H1 (cell line): ENCODE measurements at places on chromosomes 6 and 20. TPM values are rescaled to one million over a fixed set of nuclear protein-coding genes. Genes with fewer than 3 reads are reported as not detected.

The PROCR gene
- polyA plus RNA-seq: 42.9 and 54.4 TPM in 2 replicates

The HLA-DMA gene
- 18.0 and 23.1 TPM in 2 replicates for polyA plus RNA-seq

The SLX4IP gene
- polyA plus RNA-seq: 1.7 and 2.4 TPM in 2 replicates

The TRDN gene
- 1.2 and 1.6 TPM in 2 replicates for polyA plus RNA-seq

The CDK5RAP1 gene
- 37.8 and 42.4 TPM in 2 replicates for polyA plus RNA-seq

The NTSR1 gene
- polyA plus RNA-seq: 0.53 and 0.97 TPM in 2 replicates

The TNXB gene
- 3.1 and 6.5 TPM in 2 replicates for polyA plus RNA-seq

The PABPC1L gene
- 108 and 151 TPM in 2 replicates for polyA plus RNA-seq

The PRSS16 gene
- polyA plus RNA-seq: 38.9 and 39.6 TPM in 2 replicates

The ELOVL2 gene
- polyA plus RNA-seq: 0.24 and 0.42 TPM in 2 replicates

The NINL gene
- polyA plus RNA-seq: 14.0 and 15.3 TPM in 2 replicates

The RAB32 gene
- 2.0 and 3.9 TPM in 2 replicates for polyA plus RNA-seq

The RNF182 gene
- polyA plus RNA-seq: 4.2 and 6.2 TPM in 2 replicates

The OOEP gene
- 0.20 and 0.55 TPM in 2 replicates for polyA plus RNA-seq

The ISM1 gene
- 0.35 and 0.62 TPM in 2 replicates for polyA plus RNA-seq

The TTPAL gene
- 2.8 and 7.6 TPM in 2 replicates for polyA plus RNA-seq

The TTBK1 gene
- 0.53 and 0.63 TPM in 2 replicates for polyA plus RNA-seq

The ZC2HC1B gene
- not detected in 2 replicates for polyA plus RNA-seq

The MOCS3 gene
- 6.2 and 8.1 TPM in 2 replicates for polyA plus RNA-seq

The HUS1B gene
- 1.1 TPM in 2 replicates for polyA plus RNA-seq

The TMEM217 gene
- polyA plus RNA-seq: 0.27 and 1.1 TPM in 2 replicates

The XKR7 gene
- polyA plus RNA-seq: 2.4 TPM in 2 replicates

The SYNDIG1 gene
- 7.8 and 9.1 TPM in 2 replicates for polyA plus RNA-seq

The OR2H2 gene
- not detected in 2 replicates for polyA plus RNA-seq

The TFAP2B gene
- polyA plus RNA-seq: 0.05 TPM in 1 of 2 replicates, not detected in the other

The FABP7 gene
- 3.6 and 10.6 TPM in 2 replicates for polyA plus RNA-seq
